ENCODE measurements at places on chromosomes 1 and 21.

- peak; percentile 67 for DNase-seq
These were observed 2.7 kb downstream of the TMEM200B start for GRCh38 chr1:29120947-29121485.

- no peak for DNase-seq
These were observed 28.5 kb upstream of the SPSB1 start for GRCh38 chr1:9263984-9264872.

- DNase-seq = no peak
These were observed 21.2 kb upstream of the FAM131C start for GRCh38 chr1:16094453-16095158.

- no peak for DNase-seq
These were observed 38.9 kb downstream of the CD247 start for GRCh38 chr1:167479331-167479979.

DNA sequence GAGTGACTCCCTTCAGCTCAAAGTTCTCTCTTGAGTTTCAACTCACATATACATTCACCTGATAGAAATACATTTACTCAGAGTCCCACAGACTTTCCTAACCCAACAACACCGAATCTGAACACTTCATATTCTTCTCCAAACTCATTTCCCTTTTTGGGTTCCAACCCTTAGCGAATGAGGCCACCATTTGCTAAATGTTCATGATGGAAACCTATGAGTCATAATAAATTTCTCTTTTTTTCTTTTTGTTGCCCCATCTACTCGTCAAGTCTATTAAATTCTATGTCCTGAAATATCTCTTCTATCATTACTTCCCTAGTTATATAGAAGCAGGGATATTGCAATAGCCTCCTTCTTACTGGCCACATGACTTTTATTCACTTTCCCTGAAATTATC lies 100.1 kb downstream of the HLX start:
- DNase-seq = no peak

DNA sequence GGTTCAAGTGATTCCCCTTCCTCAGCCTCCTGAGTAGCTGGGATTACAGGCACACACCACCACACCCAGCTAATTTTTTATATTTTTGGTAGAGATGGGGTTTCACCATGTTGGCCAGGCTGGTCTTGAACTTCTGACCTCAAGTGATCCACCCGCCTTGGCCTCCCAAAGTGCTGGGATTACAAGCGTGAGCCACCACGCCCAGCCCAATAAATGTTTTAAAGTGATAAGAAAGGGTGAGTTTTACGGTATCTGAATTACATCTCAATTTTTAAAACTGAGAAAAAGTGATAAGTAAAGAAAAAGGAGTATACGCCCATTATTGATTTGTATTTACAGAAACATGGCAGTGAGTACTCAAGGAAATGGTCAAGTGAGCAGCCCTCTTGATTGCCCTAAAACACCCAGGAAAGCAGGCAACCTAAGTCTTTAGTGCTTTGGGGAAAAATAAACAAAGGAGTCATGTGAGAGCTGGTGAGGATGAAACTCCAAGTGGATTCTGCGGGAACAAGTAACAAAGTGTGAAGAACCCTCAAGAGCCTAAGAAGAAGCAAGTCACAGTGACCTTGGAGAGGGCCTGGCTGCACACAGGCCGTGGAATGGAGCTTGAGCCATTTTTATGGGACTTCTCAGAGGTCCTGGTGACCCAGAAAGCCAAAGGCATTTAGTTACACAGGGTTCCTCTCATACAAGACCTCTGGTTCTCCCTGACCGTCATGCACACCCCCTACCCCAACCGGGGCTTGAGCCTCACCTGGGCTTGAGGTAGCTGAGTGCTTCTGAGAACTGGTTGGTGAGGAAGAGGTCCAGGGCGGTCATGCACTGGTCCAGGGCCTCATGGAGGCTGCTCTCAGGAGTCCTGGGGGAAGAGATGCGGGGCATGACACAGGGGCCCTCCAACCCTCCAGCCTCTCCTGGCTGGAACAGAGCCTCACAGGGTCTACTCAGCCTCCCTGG lies 9.1 kb downstream of the TTC39A start:
- no peak for DNase-seq

GRCh38 chr1:184388319-184388889 lies 1.6 kb downstream of the C1orf21 start:
- peak; percentile 34 for DNase-seq

GRCh38 chr1:220367833-220368232 lies 95.6 kb upstream of the RAB3GAP2 start:
- no peak for DNase-seq

DNA sequence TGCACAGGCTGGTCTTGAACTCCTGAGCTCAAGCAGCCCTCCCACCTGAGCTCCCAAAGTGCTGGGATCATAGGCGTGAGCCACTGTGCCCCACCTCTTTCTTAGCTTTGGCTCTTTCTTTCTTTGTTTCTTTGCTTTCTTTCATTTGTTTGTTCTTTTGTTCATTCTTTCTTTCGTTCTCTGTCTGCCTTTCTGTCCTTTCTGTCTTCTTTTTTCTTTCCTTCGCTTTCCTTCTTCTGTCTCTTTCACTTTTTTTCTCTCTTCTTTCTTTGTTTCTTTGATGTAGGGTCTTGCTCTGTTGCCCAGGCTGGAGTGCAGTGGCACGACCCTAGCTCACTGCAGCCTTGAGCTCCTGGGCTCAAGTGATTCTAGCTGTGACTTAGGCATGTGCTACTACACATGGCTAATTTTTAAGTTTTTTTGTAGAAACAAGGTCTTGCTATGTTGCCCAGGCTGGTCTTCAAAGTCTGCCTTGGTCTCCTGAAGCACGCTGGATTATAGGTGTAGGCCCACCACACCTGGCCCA lies 18.9 kb downstream of the SOX13 start:
- DNase-seq = no peak

DNA sequence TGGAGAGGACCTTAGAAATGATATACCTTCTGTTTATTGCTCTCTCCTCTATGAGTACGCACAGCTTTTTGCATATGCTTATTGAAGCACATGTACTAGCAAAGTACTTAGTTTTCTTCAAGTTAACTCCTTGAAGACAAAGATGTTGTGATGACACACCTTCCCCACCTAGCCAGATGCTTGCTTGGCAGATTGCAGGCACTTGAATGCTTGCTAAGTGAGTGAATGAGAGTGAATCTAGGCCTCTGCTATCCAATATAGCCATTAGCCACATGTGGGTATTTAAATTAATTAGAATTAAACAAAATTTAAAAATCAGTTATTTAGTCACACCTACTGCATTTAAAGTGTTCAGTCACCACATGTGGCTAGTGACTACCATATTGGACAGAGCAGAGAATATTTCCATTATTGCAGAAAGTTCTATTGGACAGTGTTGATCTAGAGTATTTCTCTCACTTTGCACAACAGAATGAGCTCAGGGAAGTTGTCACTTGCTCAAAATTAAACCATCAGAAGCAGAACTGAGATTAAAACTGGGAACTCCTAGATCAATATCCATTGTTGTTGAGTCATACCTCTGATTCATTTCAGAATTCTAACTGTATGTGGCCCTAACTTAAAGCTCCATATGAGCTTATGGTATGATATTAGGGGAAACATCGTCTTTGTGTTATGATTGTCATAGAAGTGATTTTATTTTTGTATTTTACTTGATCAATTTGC lies 8.6 kb upstream of the EEIG2 start:
- no peak for DNase-seq

- no peak for DNase-seq
These were observed 118.6 kb downstream of the SDCCAG8 start for GRCh38 chr1:243374412-243374811.

GRCh38 chr1:181413836-181414235 lies 69.5 kb upstream of the CACNA1E start:
- no peak for DNase-seq

GRCh38 chr1:94865360-94865759 lies 45.2 kb downstream of the SLC44A3 start:
- DNase-seq = no peak

GRCh38 chr1:32220746-32221580 lies 1.2 kb downstream of the TMEM234 start:
- DNase-seq = no peak

DNA sequence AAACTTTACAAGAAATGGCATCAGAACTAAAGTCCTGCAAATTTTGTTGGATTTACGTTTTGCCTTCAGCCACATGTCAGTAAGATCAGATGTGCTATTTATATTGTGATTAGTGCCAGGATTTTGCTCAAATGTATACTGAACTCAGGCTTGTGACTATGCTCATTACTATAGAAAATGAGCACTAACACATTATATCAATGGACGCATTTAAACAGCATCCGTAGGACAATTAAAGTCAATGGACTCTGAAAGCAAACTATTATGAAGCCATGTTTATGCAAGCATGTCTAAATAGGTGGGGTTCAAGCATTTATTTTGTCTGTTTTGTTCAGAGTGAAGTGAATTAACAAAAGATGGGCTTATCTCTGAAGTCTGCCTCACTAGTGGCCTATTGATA lies 20.6 kb upstream of the DDAH1 start:
- no peak for DNase-seq

GRCh38 chr1:46587069-46587468 lies 17.0 kb downstream of the MKNK1 start:
- DNase-seq = peak; percentile 68

- no peak for DNase-seq
These were observed 29.7 kb downstream of the SLC45A1 start for GRCh38 chr1:8347635-8348034.

DNA sequence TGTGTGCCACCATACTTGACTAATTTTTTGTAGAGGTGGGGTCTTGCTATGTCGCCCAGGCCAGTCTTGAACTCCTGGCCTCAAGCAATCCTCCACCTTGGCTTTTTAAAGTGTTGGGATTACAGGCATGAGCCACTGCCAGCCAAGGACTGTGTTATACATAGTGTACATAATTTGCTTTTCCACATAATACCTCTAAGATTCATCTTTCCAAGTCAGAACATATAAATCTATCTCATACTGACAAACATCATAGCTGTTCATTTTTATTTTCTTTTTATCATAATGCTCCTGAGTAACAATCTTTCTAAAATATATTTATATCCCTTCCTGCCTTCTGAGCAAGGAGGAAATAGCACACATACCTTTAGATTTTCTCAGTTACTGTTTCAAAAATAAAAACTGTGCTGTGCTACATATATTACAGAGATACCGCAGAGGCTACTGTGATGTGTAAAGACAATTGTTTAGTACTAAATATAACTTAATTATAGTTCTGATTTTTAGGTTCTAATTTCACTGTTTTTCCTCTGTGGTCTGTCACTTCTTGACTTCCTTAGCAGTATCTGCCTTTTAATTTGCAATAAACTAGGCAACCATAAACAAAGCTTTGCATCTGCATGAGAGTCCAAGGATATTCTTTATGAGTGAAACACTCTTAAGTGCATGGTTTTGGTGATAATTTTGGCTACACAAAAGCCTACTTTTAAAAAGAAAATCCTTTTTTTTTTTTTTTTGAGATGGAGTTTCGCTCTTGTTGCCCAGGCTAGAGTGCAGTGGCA lies 59.3 kb downstream of the EYA3 start:
- DNase-seq = no peak

DNA sequence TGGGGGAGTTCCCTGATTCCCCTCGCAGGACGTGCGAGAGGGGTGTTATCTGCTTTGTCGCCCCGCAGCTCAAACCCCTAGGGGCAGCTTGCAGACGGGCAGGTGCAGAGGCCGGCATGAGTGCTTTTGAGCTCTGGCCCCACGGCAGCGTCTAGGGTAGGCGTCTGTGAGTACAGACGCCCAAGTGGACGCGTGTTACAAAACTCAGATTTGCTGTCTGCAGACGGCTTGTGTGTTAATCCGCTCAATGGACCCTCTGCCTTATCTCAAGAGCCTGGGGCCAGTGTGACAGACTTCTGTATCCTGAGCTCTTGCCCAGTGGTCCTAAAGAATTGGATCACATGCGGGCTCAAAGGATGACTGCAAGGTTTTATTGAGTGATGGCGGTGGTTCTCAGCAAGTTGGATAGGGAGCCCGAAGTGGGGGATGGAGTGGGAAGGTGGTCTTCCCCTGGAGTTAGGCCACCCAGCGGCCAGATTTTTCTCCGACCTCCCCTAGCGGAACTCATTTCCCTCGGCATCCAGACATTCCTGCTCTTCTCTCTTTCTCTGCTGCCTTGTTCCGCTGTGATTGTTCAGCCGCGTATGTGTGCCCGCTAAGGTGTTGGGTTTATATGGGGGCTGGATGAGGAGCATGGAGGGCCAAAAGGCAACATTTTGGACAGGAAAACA lies 9.4 kb downstream of the CFHR4 start:
- no peak for DNase-seq

DNA sequence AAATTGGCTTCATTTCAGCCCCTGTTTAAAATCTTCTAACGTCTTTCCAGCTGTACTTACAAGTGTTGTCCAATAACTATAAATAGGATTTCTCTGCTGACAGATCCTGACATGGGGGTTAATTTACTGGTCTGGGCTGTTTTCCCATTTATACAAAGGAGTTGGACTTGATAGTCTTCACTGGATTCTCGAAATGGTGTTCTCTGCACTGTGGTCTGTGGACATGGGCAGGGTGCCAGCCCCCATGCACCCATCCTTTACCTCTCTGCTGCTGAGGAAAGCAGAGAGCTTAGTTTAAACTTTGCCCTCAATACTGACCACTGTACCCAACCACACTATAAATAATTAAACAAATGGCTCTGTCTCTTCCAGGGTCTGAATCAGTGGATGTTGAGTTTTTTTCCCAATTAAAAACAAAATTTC lies 5.2 kb downstream of the DIO1 start:
- no peak for DNase-seq

DNA sequence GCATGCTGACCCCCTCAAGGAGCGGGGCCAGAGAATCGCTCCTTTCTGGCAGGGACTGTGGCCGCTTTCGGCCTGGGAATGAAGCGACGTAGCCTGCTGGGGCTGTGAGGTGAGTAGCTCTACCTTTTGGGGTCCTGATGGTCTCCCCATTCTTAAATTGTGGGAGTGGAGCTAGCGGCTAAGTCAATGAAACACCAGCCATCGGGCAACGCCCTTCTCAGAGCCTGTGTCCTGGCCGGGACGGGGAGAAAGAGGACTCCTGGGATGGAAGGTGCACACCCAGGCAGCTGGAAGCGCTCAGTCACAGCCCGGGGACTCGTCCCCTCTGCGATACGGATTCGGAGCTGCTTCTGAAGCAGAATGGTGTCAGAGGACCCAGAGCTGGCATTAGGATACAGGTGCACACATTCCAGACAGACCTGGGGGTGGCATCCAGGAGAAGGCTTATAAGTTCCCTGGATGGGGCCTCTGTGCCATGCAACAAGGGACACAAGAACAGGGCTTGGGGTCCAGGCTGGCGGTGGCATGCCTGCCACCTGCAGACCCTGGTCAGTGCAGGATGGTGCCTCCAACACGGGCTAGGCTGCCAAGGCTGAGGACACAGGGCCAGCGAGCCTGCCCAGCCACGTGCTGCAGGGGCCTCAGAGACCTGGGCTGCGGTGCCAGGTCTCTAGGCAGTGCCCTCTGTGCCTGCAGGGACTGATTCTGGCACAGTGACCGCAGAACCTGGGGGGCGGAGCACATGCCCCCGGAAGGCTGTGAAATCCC lies 945 bp upstream of the WNT9A start:
- peak; percentile 54 for DNase-seq

- DNase-seq = no peak
These were observed 98.7 kb upstream of the PDC start for GRCh38 chr1:186559601-186560116.

- no peak for DNase-seq
These were observed 37.7 kb downstream of the SH3BGR start for GRCh38 chr21:39489380-39489924.

GRCh38 chr1:44101328-44101727 lies 17.3 kb upstream of the KLF17 start:
- DNase-seq = no peak

Measured in tibial artery (tissue), 4 donors.